ENCODE measurements at places on chromosomes 11 and 22. TPM values are rescaled to one million over a fixed set of nuclear protein-coding genes. Genes with fewer than 3 reads are reported as not detected.

DNA sequence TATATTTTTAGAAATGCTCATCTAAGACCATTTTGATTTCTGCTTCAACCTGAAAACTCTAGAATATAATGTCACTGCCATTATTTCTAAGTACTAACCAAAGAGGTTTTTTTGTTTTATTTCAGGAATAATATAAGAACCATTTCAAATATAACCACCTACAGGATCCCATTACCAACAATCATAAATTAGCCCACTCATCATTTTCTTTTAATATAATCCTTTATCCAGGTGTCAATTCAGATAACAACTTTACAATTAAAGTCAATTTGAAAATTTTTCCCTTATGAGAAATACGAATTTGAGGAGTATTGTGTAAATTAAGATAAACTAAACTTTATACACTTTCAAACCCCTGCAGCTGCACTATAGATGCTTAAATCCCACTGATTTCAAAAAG lies 1043.0 kb upstream of the CNTN5 start:
- H3K4me1 ChIP-seq, result no peaks in the 10 kb centered on the region
- no peak overlapping the region for H3K4me3 ChIP-seq
- DNase-seq, result no peak
- H3K27me3 ChIP-seq, result no peaks in the 10 kb centered on the region

Gene MUC5B
- total RNA-seq, result not detected

DNA sequence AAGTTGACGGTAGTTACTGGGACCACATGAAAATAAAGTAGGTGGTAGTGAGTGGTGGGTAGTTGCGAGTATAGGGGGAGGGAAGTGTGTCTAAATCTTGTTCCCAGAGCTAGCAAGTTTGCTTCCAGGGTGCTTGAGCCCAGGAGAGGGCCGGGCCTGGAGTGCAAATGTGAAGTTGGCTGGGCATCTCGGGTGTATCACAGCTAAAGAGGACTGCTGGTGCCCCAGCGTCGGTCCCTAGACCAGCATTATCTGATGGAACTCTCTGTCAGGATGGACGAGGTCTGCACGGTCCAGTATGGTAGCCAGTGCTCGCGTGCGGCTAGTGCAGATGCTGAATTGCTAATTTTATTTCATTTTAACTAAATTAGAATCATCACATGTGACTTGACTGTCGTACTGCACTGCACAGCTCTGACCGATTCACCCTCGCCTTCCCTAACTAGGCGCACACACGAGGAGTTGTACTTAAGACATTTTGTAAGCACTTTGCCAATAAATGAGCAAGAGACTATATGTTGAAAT lies 75.4 kb downstream of the ARHGAP8 start:
- no peaks in the 10 kb centered on the region for H3K27me3 ChIP-seq
- H3K36me3 ChIP-seq, result no peaks in the 10 kb centered on the region
- DNase-seq, result no peak
- peaks cover 4% of the 10 kb centered on the region for H3K4me1 ChIP-seq
- no peak overlapping the region for H3K27ac ChIP-seq
- no peak overlapping the region for H3K4me3 ChIP-seq

DNA sequence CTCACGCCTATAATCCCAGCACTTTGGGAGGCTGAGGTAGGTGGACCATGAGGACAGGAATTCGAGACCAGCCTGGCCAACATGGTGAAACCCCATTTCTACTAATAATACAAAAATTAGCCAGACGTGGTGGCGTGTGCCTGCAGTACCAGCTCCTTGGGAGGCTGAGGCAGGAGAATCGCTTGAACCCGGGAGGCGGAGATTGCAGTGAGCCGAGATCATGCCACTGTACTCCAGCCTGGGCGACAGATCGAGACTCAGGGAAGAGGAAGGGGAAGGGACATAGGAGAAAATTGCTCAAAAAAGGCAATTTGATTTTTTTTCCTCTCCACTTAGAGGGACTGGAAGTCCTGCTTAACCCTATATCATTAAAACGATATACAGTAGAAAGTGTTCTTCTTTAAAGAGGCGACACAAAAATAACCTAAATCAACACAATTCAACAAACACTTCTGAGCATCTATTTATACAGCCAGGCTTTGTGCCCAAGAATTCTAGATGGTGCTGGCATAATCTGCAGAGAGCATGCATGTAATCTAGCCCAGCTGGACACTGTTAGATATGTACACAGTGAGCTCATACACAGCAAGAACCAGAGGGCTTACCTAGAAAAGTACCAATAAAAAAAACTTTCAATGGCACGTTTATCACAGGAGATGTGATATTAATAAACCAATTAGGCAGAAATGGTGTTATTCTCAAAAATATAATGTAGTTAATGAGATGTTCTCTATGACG lies 20.9 kb upstream of the DENND5A start:
- no peaks in the 10 kb centered on the region for H3K36me3 ChIP-seq
- DNase-seq, result no peak
- no peaks in the 10 kb centered on the region for H3K27me3 ChIP-seq
- no peak overlapping the region for H3K27ac ChIP-seq
- no peaks in the 10 kb centered on the region for H3K4me1 ChIP-seq
- no peak overlapping the region for H3K4me3 ChIP-seq

Gene MEI1
- total RNA-seq, result not detected

Gene PANX2
- 2.6 TPM for total RNA-seq
